ENCODE measurements at places on chromosomes 7 and 10.

DNA sequence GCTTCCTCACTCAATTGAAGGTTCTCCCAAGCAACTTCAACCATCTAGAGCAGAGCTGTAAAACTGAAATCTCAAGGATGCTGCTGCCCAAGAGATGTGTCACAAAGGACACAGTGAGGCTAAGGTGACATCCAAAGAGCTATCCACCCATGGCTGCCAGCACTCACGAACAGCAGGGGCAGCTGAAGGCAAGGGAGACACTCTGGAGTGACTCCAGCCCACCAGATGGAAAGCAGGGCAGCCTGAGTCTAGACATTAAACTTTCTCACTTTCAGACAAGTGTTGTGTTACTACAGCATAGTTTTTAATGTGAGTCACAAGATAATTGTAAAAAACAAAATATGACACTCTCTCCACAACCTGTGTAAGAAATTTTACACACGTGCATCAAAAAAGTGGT lies 113.5 kb downstream of the LARP4B start:
- DNase-seq: peak; percentile 16

DNA sequence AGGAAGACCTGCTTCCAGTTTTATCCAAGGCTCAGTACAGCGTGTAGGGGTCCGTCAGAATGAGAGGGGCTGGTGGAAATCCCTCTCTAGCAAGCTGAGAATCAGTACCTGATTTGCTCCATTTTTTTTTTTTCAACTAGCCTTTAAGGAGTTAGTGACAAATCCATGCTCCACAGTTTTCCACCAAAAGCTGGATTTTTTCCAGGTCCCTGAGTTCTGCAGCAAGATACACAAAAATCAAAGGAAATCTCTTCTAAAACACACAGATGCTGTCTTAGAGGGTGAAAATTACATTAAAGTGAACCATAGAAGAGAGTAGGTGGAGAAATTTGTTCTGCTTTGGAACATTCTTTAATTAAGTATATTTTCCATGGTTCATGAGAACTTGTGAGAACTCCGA lies 30.4 kb downstream of the MDFIC start:
- DNase-seq: no peak

GRCh38 chr10:119349341-119349740 lies 142.0 kb downstream of the GRK5 start:
- no peak for DNase-seq

GRCh38 chr10:110843796-110844616 lies 27.7 kb upstream of the PDCD4 start:
- DNase-seq: no peak

- DNase-seq: peak; percentile 95
Measured at GRCh38 chr10:104445359-104445758, 91.7 kb downstream of the CFAP58 start.

DNA sequence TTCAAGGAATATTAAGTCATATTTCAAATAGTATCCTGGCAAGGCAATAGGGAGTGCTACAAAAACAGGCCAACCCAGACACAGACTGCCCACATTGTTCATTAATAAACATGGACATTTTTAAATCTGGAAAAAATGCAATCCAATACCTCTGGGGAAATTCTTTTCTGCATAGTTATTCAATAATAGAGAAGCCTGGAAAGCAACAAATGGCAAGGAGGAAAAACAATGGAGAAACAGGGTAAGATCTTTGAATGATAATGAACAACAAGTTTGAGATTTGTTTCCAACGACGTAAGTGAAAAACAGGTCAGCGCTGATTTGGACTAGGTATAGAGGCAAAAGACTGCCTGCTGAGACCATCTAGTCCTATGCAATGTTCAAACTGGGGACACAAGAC lies 44.7 kb upstream of the ZNF800 start:
- no peak for DNase-seq

DNA sequence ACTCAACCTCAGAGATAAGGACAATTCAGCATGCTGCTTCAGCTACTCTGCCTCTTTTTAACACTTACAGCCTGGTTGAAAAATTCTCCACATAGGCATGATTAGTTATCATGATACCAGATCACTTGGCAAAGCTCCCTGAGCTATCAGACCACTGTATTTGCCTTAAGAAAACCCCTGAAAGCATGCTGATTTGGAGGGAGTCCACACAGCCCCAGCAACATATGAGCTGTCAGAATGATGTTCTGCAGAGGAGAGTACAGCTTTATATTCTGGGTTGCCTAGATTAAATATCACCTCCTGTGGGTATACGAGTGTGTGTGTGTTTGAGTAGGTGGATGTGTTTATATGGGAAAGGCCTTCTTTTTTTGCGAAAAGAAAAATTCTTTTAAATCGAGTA lies 170.2 kb upstream of the CHRM2 start:
- DNase-seq: no peak
